ENCODE measurements at places on chromosomes 6 and 20.

- no peak for DNase-seq
Measured at GRCh38 chr20:57034001-57034400, 232.4 kb downstream of the BMP7 start.

GRCh38 chr20:24577271-24577909 lies 108.0 kb downstream of the SYNDIG1 start:
- DNase-seq, result no peak

DNA sequence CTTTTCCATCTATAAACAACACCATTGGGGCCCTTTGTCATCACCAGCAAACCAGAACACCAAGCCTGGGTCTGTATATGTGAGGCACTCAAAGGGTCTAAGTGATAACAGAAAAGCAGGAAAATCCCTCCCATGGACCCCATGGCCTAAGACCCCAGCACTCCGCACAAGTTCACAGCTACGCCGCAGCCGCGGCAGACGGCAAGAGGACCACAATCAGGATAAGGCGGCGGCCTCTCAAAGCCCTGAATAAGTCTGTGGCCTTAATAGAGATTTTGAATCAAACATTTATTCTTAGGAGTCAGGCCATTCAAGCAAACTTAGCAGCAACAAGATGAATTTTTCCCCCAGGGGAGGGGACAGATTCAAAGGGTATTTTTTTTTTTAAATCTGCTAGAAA lies 2.9 kb downstream of the ZBTB46 start:
- no peak for DNase-seq

DNA sequence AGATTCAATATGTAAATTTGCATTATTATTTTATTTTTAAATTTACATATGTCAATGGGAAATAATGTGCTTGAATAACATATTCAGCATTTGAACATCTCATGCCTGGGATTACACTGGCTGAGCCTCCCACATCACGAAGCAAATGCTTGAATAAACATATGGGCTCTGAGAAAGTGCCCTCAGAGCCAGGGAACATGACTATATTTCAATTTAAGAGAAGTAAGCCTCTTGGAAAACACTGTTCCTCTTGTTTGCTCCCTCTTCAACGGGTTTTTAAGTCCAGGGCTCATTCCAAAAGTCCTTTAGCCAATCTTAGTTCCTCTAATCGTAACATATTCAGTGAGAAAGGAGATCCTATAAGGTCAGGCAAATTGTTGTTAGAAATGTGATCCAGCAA lies 122.0 kb downstream of the GMPR start:
- no peak for DNase-seq

DNA sequence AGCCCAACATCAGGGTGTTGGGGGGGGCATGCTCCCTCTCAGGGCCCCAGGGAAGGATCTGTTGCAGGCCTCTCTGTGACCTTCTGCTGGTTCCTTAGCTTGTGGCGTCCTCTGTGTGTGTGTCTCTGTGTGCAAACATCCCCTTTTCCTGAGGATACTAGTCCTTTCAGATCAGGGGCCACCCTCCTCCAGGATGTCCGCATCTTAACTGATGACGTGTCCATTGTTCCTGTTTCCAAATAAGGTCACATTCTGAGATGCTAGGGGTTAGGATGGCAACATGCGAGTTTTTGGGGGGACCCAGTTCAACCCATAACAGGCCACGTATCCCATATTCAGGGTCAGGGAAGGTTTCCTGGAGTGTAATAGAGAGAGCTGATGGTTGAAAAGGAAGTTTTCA lies 40.9 kb downstream of the GMPR start:
- DNase-seq, result no peak

- no peak for DNase-seq
Measured at GRCh38 chr20:8386991-8387390, 254.9 kb downstream of the PLCB1 start.

- DNase-seq, result no peak
Measured at GRCh38 chr6:117986396-117986795, 79.3 kb downstream of the SLC35F1 start.

GRCh38 chr20:34256629-34257124 lies 15.5 kb downstream of the ASIP start:
- no peak for DNase-seq

DNA sequence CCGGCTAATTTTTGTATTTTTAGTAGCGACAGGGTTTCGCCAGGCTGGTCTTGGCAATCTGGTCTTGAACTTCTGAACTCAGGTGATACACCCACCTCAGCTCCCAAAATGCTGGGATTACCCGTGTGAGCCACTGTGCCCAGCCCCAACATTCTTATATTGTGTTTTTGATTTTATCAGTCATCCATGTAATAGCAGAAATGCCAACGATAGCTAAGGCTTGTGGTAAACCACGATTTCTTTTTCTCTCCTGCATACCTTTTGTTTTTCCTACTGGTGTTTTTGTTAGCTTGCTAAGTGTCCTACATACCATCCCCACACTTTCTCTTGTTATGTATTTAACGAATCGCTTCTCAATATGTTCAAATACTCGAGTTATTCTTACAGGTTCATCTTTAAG lies 12.1 kb downstream of the PHACTR2 start:
- no peak for DNase-seq

DNA sequence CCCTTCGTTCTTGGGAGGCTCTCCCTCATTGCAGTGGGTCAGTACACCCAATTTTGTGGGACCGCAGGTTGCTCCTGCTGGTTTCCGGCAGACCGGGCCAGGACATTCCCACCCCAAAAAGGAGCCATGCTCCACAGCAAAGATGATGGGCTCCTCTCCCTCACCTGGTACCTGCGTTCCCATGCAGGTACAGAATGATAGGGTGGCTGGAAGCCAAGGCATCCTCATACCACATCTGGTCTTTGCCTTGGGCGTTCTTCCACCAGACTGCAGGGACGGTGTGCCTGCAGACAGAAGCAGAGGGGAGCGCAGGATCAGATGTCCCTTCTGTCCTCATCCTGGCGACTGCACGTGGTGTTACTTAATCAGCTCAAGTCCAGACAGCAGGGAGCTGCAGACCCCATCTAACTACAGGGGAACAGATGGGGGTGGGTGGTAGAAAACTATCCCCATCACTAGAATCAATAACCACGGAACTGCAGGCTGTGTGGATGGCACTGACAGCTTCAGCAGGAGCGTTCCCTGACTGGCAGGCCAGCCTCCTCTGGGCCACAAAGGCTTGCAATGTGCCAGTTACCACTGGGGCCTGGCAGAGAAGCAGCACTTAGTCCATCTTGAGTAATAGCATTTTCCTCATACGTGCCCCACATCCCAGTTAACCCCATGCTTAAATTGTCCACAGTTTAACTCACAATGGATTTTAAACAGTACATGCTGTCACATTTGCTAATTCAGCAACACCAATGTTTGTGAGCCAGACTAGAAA lies 70.4 kb downstream of the ABHD12 start:
- DNase-seq, result peak; percentile 94

DNA sequence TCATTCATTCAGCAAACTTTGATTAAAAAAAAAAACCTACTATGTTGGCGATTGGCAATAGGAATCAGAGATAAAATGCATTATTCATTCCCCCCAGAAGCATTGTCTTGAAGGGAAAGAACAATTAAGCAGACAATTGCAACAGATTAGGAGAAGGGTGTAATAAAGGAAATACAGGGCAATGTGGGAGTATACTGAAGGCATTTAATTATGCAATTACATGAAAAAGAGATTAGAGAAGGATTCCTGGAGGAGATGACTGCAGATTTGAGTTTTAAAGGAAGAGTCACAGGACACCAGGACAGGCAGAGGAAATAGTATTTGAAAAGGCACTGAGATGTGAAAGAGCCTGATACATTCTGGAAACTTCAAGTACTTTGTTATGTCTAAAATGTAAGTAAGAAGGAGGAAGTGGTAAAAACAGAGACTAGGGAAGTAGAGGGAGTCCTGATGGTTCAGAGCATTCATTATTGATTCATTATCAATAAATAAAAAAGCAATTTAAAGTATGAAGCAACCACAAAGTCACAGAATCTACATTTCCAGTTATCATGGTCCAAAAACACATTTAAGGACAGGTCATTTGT lies 43.7 kb downstream of the THEMIS start:
- DNase-seq, result no peak

GRCh38 chr6:37311741-37312473 lies 41.9 kb upstream of the RNF8 start:
- DNase-seq, result no peak

GRCh38 chr6:97563529-97563928 lies 280.5 kb upstream of the MMS22L start:
- no peak for DNase-seq

GRCh38 chr6:75285283-75285639 lies 669 bp upstream of the TMEM30A start:
- DNase-seq, result no peak

DNA sequence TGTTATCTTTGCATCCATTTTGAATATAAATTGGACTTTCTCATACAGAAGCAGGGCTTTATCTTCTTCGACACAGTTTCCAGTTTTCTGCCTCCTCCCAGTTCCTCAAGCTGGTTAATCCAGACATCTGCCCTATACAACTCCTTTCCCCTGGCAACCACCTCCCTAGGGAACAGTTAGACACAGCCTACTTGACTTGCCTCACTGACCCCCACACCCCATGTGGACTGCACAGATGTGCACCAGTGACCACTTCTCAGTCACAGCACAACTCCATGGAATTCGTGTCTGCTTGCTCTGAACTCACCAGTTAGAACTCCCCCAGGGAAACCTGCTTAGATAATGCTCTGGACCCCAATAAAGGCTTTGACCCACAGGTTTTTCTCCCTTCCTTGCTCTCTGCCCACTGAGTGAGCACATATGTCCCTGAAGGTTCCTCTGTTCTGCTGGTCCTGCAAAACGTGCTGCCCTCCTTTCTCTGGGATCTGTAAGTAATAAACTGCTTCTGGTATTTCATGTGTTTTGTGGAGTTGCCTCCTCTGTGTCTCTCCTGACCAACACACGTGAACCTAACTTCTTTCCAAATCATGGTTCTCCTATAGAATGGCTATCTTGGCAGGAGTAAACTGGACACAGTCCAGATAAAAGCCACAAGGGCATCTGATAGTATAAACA lies 351.2 kb downstream of the CD83 start:
- peak; percentile 46 for DNase-seq

DNA sequence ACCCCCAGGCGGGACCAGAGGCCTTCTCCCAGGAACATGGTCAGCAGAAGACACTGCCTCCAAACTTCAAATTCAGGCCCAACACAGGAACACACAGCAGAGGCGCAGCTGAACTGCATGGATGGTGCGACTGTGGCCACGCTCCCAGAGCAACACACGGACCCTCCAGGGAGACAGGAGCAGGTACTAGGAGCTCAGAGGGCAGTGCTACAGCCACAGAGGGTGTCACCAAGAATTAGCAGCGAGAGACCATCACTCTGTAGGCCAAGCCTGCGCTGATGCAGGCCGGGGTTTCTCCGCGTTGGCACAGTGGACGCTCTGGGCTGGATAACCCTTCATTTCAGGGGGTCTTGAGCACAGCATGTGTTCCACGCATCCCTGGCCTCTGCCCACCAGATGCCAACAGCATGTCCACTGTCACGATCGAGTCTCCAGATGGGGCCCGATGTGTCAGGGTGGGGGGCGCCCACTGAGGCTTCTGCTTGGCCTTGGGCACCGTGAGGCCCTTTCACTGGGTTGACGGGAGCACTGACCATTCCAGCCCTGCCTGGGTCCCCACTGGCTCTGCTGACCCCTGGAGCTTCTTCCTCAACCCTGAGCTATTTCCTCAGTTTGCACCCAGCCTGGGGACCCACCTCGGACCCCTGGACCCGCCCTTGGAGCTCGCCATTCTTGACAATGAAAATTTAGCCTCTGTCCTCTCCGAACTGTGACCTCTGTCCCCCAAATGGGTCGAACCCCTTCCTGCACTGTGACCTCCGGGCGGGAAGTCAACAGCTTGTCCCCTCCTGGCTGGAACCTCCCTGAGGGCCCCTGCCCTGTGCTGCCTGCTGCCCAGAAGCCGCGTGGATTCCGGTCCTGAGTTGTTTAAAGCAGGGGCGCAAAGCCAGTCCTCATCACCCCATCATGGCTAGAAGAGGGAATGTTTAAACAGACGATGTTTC lies 239.4 kb downstream of the DLL1 start:
- DNase-seq, result no peak

- DNase-seq, result peak; percentile 71
Measured at GRCh38 chr6:12233693-12234571, 56.2 kb upstream of the EDN1 start.

GRCh38 chr20:21548390-21549035 lies 34.6 kb upstream of the NKX2-2 start:
- no peak for DNase-seq

- DNase-seq, result peak; percentile 84
Measured at GRCh38 chr6:113184291-113184690, 672.9 kb upstream of the MARCKS start.

GRCh38 chr6:167420177-167420576 lies 95.3 kb downstream of the TTLL2 start:
- DNase-seq, result no peak

DNA sequence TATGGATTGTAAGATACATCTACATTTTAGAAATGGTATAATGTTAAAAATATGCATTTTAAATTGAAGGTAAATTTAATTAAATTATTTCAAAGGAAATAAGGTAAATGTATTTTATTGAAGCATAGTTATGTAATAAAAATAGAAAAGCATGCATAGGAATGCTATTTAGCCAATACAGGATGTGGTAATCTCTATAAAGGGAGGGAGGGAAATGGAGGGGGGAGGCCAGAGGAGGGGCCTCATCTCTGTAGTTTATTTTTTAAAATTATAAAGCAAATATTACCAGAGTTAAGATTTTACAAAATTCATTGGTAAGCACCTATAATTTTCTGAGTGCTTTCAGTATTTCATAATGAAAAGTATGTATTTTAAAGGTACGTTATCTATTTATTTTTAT lies 27.2 kb downstream of the SLC16A10 start:
- DNase-seq, result no peak

DNA sequence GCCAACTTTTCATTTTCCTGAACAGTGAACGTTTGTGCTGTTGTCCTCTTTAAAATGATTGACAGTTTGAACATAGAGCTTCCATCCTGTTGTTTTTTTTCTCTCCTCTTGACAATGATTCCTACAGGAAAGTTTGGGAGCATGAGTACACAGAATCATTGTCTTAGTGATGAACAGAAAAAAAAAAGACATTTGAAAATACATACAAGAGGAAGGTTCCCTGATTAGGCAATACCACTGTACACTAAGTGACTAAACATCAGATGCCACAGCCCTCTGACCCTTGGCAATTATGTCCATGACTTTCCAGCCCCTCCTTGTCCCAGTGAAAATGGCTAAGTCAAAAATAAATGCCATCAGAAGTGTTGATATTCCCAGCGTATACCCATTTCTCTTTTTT lies 71.5 kb downstream of the RTN4IP1 start:
- no peak for DNase-seq

DNA sequence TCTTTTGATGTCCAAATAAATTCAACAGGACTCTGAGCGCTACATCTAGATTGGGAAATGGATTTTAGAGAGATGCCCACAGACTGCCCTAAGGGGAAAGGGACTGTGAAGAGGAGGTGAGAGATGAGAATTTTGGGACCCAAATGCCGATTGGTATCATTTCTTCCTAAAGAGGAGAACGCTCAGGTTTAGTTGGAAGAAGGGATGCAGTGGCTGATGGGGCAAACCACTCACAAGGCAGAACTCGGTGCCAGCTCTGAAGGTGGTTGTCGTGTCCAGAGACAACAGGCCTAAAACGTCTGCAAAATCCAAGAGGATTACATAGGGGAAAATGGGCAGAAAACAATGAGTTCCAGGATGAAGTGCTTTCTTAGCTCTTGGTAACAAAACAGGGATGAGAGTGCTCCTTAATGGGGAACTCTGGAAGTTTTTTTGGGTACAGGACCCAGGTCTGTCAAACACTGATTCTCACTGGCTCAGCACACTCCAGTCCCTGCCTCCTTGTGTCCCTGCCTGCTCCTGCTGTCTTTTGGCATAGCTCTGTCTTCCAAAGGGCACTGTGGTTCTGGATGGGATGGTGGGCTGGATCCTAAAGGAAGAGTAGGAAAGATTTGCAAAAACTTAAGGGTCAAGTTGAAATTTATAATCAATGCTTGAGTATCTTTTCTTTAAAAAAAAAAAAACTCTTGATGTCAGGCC lies 29.0 kb downstream of the NEDD9 start:
- DNase-seq, result no peak
